ENCODE measurements at places on chromosomes 12 and 14. TPM values are rescaled to one million over a fixed set of nuclear protein-coding genes. Genes with fewer than 3 reads are reported as not detected.

The PLEKHH1 gene
- 2.9 TPM for total RNA-seq

The TAS2R8 gene
- not detected for total RNA-seq

The HOXC12 gene
- total RNA-seq, result not detected

The SLC17A8 gene
- total RNA-seq, result not detected

The USP44 gene
- 0.96 TPM for total RNA-seq

The LGR5 gene
- not detected for total RNA-seq

The TCL1A gene
- total RNA-seq, result not detected

The MLEC gene
- total RNA-seq, result 76.6 TPM

The GLI1 gene
- under 0.01 TPM for total RNA-seq

The CCDC60 gene
- 0.48 TPM for total RNA-seq

The KLRB1 gene
- total RNA-seq, result not detected
